Fibroblast of upper back skin (primary cell): ENCODE measurements at places on chromosomes 13 and 19.

GRCh38 chr13:24183741-24184182 lies 23.2 kb downstream of the SPATA13 start:
- DNase-seq = no peak

DNA sequence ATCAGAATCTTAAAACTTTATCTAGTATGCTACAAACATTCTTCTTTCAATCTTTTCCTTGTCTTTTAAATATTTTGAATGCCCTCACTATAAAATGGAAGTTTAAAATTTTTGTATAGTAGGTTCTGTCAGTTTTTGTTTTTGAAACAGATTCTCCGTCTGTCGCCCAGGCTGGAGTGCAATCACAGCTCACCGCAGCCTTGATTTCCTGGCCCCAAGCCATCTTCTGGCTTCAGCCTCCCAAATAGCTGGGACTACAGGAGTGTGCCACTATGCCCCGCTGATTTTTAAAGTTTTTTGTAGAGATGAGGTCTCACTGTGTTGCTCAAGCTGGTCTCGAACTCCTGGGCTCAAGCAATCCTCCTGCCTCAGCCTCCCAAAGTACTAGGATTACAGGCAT lies 20.7 kb downstream of the PHF11 start:
- no peak for DNase-seq

GRCh38 chr13:90534617-90535370 lies 812.7 kb upstream of the MIR17HG start:
- DNase-seq = no peak

DNA sequence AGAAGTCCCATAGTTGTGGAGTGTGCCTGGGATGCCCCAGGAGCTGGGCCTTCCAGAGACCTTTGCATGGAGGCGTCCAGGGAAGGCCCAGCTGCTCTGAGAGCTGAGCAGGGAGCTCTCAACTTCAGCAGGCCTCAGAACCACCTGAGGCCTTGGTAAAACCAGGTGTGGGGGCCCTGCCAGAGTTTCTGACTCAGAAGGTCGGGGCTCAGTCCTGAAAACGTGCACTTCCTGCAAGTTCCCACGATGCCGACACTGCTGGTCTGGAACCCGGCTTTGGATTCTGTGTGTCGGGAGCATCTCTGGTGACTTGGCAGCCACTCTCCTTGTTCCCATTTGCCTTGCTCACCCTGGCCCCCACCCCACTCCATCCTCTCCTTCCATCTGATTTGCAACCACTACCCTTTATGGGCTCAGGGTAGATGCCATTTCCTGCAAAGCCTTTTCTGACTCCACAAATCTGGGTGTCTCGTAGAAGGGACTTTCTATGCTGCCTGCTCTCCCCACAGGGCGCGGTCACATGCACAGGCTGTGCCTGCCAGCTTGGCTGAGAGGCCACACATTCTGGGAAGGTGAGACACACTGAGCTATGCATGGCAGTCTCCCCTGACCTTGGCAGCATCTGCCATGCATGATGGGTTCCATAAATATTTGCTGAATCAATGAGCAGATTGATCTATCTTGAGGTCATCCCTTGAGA lies 244.7 kb downstream of the COL4A1 start:
- DNase-seq = no peak

GRCh38 chr13:76773448-76774094 lies 112.6 kb downstream of the KCTD12 start:
- peak; percentile 38 for DNase-seq

DNA sequence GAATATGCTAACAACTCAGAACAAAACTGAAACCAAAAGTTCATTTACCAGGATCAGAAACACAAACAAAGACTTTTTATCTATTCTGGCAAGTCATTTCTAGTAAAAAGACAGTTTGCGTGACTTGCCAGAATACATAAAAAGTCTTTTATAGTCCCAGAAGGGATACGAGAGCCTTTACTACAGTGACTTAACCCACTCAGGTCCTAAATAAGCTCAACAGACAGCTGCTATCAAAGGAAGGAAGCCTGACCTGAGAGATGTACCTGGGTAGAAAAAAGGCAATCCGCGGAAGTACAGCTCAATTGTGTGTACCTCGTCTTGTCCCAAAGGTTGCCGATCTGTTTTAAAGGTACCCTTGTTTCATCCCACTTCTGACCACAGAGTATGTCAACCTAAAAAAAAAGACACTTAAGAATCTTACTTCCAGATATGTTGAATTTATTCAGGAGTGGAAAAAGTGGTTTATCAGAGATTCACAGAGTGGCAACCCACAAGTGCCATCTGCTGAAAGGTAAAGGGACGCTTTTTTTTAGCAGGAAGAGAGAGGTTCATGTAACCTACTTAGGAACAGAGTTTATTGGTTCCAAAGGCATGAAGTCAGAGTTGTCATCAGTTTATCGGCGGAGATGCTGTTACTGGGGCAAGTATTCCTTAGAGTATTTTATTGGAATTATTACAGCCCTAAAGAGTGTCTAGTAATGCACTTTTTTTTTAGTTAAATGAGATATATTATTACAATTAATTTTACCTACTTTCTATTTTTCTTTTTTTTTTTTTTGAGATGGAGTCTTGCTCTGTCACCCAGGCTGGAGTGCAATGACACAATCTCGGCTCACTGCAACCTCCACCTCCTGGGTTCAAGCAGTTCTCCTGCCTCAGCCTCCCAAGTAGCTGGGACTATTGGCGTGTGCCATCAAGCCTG lies 69.7 kb upstream of the C1QTNF9B start:
- no peak for DNase-seq

GRCh38 chr19:40303765-40304164 lies 18.6 kb upstream of the AKT2 start:
- DNase-seq = no peak

DNA sequence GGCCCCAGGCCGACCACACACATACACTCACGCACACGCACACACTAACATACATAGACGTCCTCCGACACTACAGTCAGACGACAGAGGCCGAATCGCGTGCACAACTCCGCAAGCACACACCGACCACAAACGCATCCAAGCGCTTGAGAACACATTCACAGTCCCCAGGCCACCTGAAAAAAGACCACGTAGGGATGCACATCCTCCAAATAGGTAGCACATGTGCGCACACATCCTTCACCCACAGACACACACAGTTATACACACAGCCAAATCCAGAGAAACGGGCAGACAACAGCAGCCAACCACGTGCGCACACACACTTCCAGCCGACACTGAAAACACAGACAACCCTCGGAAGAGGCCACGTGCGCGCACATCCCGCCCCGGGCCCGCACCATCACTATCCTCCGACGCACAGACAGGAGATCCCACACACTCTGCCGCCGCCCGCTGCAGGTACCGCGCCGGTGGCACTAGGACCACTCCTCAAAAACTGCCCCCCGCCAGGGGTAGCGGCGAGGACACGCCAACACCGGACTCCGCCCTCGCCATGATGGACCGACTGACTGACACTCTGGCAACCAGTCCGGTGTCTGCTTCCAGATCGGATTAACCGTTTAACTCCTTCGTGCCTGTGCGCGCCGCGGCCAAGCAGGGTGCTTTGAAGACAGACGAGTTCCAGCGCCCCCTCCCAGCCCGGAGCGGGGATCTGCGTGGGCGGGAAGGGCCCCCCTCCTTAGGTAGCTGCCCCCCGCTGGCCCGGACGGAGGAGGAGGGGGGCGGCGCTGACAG lies 493 bp upstream of the PDE4A start:
- peak; percentile 70 for DNase-seq

- peak; percentile 63 for DNase-seq
These were observed 1.1 kb downstream of the TSSK6 start for GRCh38 chr19:19514215-19514657.

DNA sequence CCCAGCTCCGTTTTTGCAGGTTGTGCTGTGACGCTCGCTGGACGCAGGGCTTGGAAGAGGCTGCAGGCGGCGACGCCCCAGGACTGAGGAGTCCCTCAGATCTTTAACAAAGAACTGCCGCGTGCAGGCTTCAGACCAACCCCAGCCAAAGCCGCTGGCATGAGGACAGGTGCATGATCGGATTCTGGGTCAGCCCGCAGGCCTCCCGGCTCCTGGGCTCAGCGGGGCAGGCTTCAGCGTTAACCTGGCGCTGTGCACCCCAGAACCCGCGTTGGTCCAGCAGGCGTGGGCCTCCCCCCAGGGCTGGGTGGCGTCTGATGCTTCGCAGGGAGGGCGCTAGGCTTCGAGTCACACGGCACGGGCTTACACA lies 920 bp upstream of the TIMM13 start:
- no peak for DNase-seq

- no peak for DNase-seq
These were observed 494.6 kb downstream of the DCT start for GRCh38 chr13:93984876-93985275.

GRCh38 chr13:106182404-106182803 lies 353.1 kb downstream of the EFNB2 start:
- DNase-seq = peak; percentile 94

DNA sequence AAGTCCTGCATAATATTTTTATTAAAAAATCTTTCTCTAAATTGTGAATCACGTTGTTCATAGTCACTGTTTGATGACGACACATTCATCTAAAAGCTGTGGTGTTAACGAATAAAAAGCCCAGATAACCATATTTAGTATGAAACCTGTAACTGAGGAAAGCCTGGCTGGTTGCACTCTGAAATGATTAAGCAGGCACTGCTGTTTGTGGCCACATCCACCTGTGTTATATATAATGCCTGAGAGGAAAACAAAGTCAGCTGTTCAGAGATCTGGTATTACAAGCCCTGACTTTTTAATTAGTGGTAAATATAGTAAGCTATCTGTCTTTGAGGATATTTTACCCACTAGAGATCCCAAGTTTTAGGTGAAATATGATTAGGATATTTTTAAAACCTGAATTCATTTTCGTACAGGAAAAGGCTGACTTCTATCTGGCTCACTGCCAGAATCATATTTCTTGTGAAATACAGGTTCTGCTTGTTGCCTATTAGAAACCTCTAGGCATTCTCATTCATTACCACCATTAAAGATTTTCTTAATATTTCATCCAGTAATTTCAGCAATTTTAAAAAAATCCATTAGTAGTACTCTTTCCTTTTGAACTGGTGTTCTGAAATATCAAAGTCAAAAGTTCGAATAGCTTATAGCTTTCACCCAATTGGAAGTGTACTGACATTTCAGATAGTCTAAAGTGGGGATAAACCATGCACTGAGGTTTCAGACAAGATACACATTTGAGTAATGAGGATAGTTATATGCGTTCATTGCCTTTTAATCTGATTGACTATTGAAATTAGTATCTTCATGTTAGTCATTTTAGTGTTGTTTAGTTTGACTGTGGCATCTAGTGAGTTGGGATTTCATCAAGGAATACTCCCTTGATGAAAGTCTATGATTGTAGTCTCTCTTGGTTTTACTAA lies 79.7 kb downstream of the LMO7 start:
- no peak for DNase-seq

DNA sequence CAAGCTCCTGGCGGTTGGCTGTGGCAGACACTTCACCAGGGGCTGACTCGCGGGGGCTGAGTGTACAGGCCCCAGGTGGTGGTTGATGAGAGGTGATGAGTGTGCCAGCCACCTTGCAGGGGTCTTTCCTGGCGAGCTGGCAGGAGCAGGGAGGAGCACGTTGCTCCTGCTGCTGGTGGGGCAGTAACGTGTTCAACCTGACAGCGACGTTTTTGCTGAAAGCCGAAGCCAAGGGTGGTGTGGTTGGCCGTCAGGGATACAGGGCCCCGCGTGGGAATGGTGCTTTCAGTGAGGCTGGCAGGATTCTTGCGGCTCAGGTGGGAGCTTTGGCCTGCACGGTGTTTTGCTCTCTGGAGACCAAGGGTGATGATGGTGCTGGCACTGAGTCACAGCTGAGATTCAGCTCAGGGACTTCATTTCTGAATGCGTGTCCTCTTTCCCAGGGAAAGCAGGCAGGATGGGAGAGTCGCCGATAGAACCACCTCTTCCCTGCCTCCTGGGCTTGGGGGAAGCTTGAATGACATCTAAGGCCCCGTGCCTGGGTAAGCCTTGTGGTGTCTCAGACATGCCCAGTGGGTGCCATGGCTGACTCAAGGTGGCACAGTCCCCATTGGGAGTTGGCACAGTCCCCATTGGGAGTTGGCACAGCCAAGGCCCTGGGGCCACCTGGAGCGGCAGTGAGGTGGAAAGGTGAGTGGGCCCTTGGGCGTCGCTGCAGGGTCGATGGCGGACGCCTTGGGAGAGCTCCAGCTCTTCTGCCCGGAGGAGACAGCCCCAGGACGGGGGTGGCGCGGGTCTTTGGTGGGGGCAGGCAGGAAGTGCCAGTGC lies 8.8 kb downstream of the DAZAP1 start:
- DNase-seq = no peak

- DNase-seq = no peak
These were observed 123.2 kb upstream of the UFM1 start for GRCh38 chr13:38226496-38226895.

DNA sequence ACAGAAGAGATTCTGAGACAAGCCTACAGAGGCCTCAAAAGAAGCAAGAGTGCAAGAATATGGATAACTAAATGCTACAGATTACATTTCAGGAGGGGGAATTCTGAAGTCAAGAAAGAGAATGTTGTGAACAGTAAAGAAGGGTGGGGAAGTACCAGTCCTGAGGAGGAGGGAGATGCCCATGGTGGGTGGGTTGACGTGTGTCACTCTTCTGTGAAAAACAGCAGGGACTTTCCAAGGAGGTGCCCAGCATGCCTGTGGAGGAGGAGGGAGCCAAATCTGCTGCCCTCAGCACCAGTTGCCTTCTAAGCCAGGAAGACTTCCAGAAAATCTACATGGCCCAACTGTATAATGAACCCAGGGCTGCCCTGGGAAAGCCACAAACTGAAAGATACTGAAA lies 87.7 kb downstream of the SGCG start:
- DNase-seq = no peak

- no peak for DNase-seq
These were observed 19.8 kb downstream of the TCF3 start for GRCh38 chr19:1632462-1633268.

- no peak for DNase-seq
These were observed 40.2 kb downstream of the SLAIN1 start for GRCh38 chr13:77737583-77738200.

DNA sequence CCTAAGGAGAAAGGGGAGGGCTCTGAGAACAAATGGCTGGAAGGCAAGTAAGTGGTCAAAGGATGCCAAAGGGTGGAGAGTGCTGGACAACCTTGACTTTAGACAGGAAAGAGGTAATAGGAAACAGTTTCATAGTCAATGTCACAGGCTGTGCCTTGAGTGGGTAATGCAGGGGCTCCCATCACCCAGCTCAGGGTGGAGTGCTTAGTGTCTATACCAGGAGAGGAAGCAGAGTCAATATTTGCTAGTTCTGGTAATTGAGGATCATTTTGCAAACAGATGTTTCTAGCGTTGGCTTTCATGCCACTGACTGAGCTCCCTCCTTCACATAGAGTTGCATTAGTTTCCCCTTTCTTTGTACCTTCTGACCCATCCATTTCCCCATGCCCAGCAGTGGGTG lies 64.6 kb upstream of the KL start:
- DNase-seq = no peak

DNA sequence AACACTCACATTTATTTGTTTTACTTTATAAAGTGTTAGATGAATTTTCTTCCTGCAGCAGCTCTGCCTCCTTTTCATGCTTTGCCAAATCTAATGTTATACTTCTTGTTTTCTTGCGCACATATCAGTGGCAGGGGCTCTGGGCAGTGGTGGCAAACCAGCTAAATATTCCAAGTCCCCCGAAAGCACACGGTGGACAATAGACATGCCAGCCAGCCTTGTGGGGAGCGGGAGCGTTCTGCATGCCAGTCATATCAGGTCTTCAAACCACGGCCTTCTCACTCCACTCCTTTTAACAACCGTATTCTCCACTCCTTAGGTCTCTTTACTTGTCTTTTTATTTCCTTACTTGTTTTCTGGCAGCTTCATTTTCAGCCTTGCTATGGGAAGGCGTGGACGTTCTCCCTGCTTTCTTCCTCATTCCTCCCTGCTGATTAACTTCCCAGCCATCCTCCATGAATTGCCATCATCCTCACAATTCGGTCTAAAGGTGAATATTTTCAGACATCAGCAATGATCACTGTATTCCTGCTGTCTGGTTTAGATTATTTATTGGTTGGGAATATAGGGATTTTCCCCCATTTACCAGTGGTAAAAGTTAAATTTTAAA lies 77.1 kb upstream of the WASF3 start:
- DNase-seq = peak; percentile 46
